T47D (cell line): ENCODE measurements at places on chromosomes 11 and 22.

GRCh38 chr22:37571258-37571991, 8.5 kb downstream of the LGALS2 start:
- DNase-seq: no peak

GRCh38 chr11:100340466-100341319, 346.4 kb upstream of the ARHGAP42 start:
- no peak for DNase-seq

GRCh38 chr11:104968355-104968855, at the start of gene CASP4:
CASP4 (minus strand) TSS chr11:104968574; CDS start chr11:104968525, 49 bp downstream.
- no peak for DNase-seq

GRCh38 chr22:17436981-17437412, 67.7 kb downstream of the CECR2 start:
- DNase-seq: no peak

GRCh38 chr11:74929431-74930363, 19.2 kb downstream of the XRRA1 start:
- peak; percentile 39 for DNase-seq

DNA sequence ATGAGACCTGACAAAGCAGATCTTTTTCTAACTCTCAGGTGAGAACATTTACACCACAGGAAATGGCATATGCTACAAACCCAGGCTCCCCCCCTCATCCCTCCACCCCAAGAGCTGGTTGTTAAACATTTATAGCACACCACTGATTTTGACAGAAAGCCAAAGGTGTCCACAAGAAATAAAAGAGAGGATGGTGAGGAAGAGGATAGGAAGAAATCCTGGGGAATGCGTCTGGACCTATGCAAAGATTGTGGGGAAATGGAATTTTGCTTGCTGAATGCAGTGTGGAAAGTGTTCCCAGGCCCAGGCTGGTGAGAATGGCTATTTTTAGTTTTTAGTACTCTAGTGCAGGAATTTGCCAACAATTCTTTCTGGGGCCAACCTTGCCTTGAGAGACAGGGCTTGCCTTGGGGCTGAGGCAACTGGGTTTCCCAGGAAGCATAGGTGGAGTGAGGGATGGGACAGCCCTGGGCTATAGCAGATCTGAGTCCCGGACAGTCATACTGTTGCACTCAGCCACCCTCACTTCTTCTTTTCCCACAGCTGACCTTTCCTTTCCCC, 163.9 kb downstream of the ADAMTS15 start:
- DNase-seq: no peak

- peak; percentile 84 for DNase-seq
These were observed 1496.5 kb downstream of the FAM181B start for GRCh38 chr11:81237139-81237538.

DNA sequence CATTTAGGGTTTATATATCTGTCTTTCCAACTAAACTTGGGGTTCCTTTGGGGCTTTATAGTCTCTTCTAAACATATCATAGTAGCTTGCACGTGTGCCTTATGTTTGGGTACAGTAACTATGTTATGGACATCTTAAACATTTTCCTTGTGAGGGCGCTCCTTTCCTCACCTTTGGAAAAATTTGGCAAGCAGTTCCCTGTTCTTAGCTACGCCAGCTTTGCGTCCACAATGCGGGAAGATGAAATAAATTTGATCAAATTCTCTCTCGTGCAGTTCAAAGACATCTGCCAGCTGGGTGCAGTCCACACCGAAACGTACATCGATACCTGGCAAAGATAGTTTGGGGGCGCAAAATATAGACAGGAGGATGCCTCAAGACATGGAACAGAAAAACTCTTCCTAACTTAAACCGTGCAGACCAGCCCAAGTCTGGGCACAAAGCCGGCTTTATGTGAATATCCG, 548 bp downstream of the FDXACB1 start:
- peak; percentile 73 for DNase-seq

DNA sequence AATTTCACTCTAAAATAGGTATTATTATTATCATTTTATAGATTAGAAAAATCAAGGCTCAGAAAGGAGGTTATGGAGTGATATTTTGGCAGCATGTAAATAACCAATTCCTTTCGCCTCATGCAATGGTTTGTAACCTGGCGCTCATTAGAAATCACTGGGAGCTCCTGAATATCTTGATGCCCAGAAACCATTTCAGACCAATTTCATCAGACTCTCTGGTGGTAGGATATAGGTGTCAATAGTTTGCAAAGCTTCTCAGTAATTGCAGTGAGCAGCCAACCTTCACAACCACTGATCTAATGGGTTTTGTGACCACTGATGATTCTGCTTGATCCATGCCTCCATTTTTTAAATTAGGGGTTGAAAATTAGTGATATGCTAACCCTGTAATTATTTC, 57.8 kb upstream of the ZC3H12C start:
- no peak for DNase-seq

DNA sequence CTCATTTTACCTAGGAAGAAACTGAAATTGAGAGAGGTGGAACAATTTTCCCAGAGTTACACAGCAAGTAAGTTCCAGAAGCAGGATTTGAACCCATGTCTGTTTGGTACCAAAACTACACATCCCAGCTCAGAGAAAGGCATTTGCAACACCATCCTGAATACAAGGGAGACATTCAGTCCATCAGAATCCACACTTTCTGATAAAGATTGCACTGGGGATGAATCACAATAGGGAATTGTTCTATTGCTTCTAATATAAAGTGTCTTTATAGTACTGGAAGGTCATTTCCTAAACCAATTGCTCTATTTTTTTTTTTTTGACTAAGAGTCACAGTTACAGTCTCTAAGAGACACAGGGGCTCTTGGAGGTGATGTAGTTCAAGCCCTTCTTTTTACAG, 208.1 kb upstream of the CADM1 start:
- DNase-seq: no peak

GRCh38 chr11:119975561-119976152, 162.3 kb downstream of the TRIM29 start:
- DNase-seq: no peak

GRCh38 chr11:82909015-82909640, 7.6 kb downstream of the DDIAS start:
- no peak for DNase-seq

- DNase-seq: no peak
These were observed 1.9 kb downstream of the FBXO7 start for GRCh38 chr22:32476281-32477195.

DNA sequence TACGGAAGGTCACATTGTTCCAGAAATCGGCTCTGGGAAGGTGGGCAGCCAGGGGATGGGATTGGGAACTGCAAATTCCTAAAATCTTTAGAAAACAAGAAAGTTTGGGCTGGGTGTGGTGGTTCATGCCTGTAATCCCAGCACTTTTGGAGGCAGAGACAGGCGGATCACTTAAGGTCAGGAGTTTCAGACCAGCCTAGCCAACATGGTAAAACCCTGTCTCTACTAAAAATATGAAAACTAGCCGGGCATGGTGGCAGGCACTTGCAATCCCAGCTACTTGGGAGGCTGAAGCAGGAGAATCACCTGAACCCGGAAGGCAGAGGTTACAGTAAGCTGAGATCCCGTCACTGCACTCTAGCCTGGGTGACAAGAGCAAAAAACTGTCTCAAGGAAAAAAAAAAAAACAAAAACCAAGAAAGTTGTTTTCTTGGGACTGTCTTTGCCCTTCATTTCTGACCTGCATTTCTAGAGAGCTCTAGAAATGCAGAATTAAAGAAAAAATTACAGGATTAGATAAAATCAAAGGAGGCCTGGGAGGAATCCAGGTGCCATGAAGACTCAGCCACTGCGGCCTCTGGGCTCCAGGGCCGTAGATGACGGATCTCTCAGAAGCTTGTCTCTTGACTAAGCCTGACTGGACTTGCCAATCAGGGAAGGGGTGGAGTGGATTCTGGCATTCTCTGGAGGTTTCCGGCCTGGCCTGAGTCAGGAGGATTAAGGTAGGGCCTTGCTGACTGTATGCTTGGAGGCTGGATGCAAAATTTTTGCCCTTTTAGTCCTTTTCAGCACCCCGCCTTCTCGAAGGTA, 5.3 kb upstream of the MALAT1 start:
- DNase-seq: peak; percentile 70

GRCh38 chr11:85180528-85180927, 446.6 kb downstream of the DLG2 start:
- DNase-seq: no peak
